Pancreas (tissue), 10 donors: ENCODE measurements at places on chromosomes 1 and 21. TPM values are rescaled to one million over a fixed set of nuclear protein-coding genes. Genes with fewer than 3 reads are reported as not detected.
A peak's percentile ranks its signal among the peaks of the same experiment; 100 is the strongest.

Gene HSD3B2
- total RNA-seq, result not detected

Gene TMPRSS2
- 73.6 TPM for total RNA-seq

Gene ZSCAN20
- 1.8 TPM for total RNA-seq

Gene S100A7A
- total RNA-seq, result not detected

GRCh38 chr1:168430321-168430720 lies 113.5 kb downstream of the XCL2 start:
- H3K36me3 ChIP-seq, result no peaks in the 10 kb centered on the region
- no peaks in the 10 kb centered on the region for H3K27me3 ChIP-seq
- no peaks in the 10 kb centered on the region for H3K4me1 ChIP-seq

DNA sequence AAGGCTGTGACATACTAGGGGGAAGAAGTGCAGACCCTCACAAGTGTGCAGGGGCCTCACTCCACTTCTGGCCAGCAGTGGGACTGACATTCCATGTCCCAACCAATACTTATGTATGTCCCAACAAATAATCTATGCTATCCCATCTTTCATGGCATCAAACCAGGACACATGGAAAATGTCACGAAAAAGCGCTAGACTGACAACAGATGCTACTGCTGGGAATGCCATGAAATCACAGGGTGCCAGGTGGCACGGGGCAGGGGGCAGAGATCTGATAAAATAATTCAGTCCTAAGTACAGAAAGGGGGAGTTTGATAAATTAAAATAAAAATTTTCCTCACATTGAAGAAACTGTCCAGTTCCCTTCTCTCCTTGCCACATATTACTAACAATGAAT lies 27.6 kb upstream of the BCAS2 start:
- DNase-seq, result no peak
- no peak overlapping the region for H3K4me3 ChIP-seq
- no peaks in the 10 kb centered on the region for H3K27me3 ChIP-seq

GRCh38 chr1:116321766-116322175 lies 51.3 kb upstream of the ATP1A1 start:
- DNase-seq, result peak; percentile 78
- H3K36me3 ChIP-seq, result no peaks in the 10 kb centered on the region
- no peaks in the 10 kb centered on the region for H3K27me3 ChIP-seq

GRCh38 chr1:50966991-50967390 lies 3.1 kb upstream of the CDKN2C start:
- H3K36me3 ChIP-seq, result no peaks in the 10 kb centered on the region
- peak overlapping the region; percentile 85 for H3K4me3 ChIP-seq
- H3K4me1 ChIP-seq, result peaks cover 10% of the 10 kb centered on the region
- H3K27ac ChIP-seq, result peak overlapping the region; percentile 98
- H3K27me3 ChIP-seq, result no peaks in the 10 kb centered on the region
- no peak for DNase-seq

- peaks cover 6% of the 10 kb centered on the region for H3K4me1 ChIP-seq
- H3K27ac ChIP-seq, result peak overlapping the region; percentile 9
- DNase-seq, result peak; percentile 59
Observed at GRCh38 chr1:9687120-9687873, 35.8 kb downstream of the PIK3CD start.
